ENCODE measurements at places on chromosomes 7 and 10.

GRCh38 chr10:127736915-127737562 is at the start of gene FOXI2:
Gene FOXI2, plus strand, starts transcription at chr10:127737185. Its CDS starts 89 bp downstream, at chr10:127737274.
- H3K27ac ChIP-seq, result no peak within 1 kb of the TSS
- H3K4me3 ChIP-seq, result no peak within 1 kb of the TSS
- DNase-seq, result no peak
- peaks cover 77% of the 10 kb centered on the region for H3K27me3 ChIP-seq
- no peaks in the 10 kb centered on the region for H3K4me1 ChIP-seq

DNA sequence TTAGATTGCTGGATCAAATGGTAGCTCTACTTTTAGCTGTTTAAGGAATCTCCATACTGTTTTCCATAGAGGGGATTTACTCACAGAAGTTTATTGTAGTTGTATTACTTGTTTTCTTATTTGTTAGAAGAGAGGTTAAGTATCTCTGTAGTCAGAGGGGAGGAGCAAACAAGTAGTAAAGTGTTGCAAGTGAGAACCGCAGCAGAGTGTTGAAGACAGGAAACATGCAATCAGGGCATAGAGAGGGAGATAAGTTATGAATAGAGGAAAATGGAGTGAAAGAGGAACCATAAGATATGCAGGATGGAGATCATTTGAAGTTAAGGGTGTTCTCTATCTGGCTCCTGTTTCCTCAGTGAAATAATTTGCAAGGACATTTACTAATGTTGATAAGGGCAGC is 331.4 kb upstream of the TMEM229A start:
- no peaks in the 10 kb centered on the region for H3K36me3 ChIP-seq
- no peaks in the 10 kb centered on the region for H3K4me1 ChIP-seq
- H3K4me3 ChIP-seq, result no peak overlapping the region
- H3K27ac ChIP-seq, result no peak overlapping the region

GRCh38 chr7:11592699-11593098 is 239.3 kb downstream of the THSD7A start:
- H3K36me3 ChIP-seq, result no peaks in the 10 kb centered on the region
- no peak for DNase-seq
- H3K27me3 ChIP-seq, result no peaks in the 10 kb centered on the region
- H3K4me3 ChIP-seq, result no peak overlapping the region

- no peak overlapping the region for H3K27ac ChIP-seq
- no peaks in the 10 kb centered on the region for H3K36me3 ChIP-seq
- H3K4me1 ChIP-seq, result no peaks in the 10 kb centered on the region
- no peaks in the 10 kb centered on the region for H3K27me3 ChIP-seq
Observed at GRCh38 chr7:140197218-140197890, 20.6 kb upstream of the KDM7A start.

DNA sequence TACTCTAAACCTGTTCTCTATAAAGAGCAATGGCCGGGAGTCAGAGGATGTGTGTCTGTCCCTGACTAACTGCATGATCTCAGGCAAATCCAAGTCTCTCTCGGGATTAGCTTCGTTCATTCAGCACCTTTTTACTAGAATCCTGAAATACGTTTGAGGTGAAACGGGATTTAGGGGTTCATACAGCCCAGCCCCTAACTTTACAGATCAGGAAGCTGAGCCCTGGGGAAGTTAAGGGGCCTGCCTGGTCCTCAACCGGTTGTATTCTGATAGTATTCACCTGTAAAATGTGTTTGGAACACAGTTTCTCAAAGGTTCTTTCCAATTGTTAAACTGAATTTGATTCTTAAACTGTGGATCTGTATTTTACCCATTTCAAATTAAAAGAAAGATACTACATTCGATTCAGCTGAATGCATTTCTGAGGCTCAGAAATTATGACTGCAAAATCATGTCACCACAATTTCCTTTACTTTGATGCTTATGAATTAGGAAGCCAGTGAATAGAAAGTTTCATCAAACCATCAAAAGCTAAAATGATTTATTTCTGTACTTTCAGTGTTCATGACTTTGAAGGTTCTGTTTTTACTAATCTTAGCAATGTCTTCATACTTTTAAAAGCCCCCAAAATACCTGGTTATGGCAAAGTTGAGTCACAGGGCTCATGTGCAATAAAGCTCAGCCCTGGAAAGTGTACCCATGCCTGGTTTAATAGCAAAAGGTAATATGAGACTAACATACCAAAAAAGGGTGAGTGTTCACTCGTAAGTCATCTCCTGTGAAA is 28.9 kb upstream of the EZH2 start:
- H3K36me3 ChIP-seq, result no peaks in the 10 kb centered on the region
- peak; percentile 24 for DNase-seq
- H3K4me3 ChIP-seq, result no peak overlapping the region
- no peaks in the 10 kb centered on the region for H3K27me3 ChIP-seq
- H3K4me1 ChIP-seq, result peaks cover 4% of the 10 kb centered on the region

- no peaks in the 10 kb centered on the region for H3K36me3 ChIP-seq
- H3K4me1 ChIP-seq, result no peaks in the 10 kb centered on the region
- no peak for DNase-seq
- no peak overlapping the region for H3K4me3 ChIP-seq
- H3K27me3 ChIP-seq, result no peaks in the 10 kb centered on the region
- no peak overlapping the region for H3K27ac ChIP-seq
Observed at GRCh38 chr7:41882745-41883420, 180.0 kb upstream of the INHBA start.

DNA sequence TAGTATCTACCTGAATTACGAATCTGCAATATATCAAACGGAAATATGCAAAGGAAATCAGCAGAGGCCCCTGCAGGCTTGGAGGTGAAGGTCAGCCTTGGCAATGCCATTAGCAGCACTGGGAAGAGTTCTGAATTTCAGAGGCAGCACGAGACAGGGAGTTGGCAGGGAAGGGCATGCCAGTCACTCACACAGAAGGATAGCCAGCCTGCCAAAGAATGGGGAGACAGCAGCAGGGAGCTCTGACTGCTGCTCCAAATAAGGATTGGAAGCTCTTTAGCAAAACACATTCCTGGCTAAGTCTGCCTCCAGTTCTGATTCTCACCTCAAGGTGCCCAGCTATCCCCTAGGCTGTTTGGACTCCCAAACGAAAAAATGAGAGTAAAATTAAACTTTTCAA is 188.0 kb downstream of the PDE1C start:
- H3K27me3 ChIP-seq, result no peaks in the 10 kb centered on the region
- no peaks in the 10 kb centered on the region for H3K36me3 ChIP-seq
- H3K27ac ChIP-seq, result no peak overlapping the region
- no peak for DNase-seq
- H3K4me3 ChIP-seq, result no peak overlapping the region
